ENCODE measurements at places on chromosomes 11 and 22.

- DNase-seq: no peak
Observed at GRCh38 chr22:32824531-32825312, 23.2 kb downstream of the TIMP3 start.

DNA sequence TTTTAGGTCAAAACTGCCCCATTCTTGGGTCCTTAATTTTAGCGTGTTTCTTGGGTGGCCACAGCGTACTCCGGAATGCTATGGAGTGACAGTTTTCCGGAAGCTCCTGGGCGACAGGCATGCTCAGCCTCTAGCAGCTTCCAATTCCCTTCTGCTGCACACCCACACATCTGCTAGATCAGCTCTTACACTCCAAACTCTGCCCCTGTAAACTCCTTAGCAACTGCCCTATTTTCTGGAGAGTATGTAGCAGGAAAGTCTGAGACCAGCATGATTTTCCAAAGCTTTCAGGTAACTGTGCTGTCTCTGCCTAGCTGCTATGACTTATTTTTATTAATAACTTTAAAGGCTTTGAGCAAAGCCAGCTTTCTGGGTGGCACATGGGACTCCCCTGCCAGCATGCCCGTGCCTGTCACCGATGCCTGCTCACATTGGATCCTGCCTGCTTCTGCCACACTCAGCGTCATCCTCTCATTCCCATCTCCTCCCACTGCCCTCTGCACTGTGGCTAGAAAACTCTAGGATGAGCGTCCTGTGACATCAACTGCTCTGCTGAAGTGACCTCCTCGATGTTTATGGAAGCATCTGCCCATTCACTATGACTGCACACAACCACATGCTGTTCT lies 17.3 kb downstream of the TOLLIP start:
- no peak for DNase-seq

DNA sequence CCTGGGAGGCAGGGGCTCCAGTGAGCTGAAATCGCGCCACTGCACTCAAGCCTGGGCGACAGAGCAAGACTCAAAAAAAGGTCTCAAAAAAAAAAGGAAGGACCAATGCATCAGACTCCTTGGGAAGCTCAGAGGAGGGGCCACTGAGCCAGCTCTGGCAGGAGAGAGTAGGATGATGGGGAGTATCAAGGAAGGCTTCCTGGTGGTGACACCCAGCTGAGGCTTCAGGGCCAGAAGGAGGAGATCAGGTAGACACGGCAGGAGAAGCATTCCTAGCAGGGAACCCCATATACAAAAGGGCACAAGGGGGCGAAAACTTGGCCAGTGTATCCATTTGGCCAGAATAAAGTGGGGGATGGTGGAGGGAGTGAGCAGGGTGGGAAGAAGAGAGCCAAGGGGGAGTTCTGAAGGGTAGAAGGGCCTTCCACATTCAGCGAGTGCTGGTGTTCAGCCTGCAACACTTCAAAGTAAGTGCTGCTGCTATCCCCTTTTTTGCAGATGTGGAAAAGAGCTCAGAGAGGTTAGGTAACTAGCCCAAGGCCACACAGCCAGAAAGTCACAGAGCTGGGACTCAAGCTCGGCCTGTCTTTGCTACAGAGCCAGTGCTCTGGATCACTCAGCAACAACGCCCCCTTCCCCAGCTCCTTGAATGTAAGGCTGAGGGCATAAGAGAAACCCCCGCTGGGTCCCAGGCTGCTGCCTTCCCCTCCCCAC lies 5.3 kb upstream of the RHOD start:
- no peak for DNase-seq

GRCh38 chr11:112166562-112166961 lies 610 bp upstream of the TEX12 start:
- no peak for DNase-seq

- peak; percentile 11 for DNase-seq
Observed at GRCh38 chr11:126607776-126608541, 252.5 kb downstream of the ST3GAL4 start.

GRCh38 chr11:73387594-73388264 lies 11.5 kb downstream of the RELT start:
- no peak for DNase-seq

- DNase-seq: no peak
Observed at GRCh38 chr11:63845303-63845702, 6.4 kb downstream of the MARK2 start.

GRCh38 chr11:126007238-126007637 lies 55.4 kb downstream of the CDON start:
- DNase-seq: no peak

GRCh38 chr11:102471474-102471873 lies 18.9 kb upstream of the TMEM123 start:
- DNase-seq: no peak

GRCh38 chr11:133579165-133580031 lies 47.1 kb upstream of the OPCML start:
- DNase-seq: no peak

Measured in NCI-H1048 (cell line).